T-helper 1 cell treated with Interleukin-12 subunit alpha and Interleukin-12 subunit beta and Interleukin-4 antibody, amounts not matched to agents 30 ng/mL and 1 ng/mL, for 36 hours (primary cell): ENCODE measurements at places on chromosomes 12 and 14. TPM values are rescaled to one million over a fixed set of nuclear protein-coding genes. Genes with fewer than 3 reads are reported as not detected.

VRTN gene
- not detected in 2 replicates for total RNA-seq

GDF11 gene
- total RNA-seq = 16.6 and 17.3 TPM in 2 replicates

STON2 gene
- total RNA-seq = 1.1 and 1.5 TPM in 2 replicates

SCNN1A gene
- total RNA-seq = 0.07 TPM in 1 of 2 replicates, not detected in the other

C1QL4 gene
- not detected in 2 replicates for total RNA-seq

RPL6 gene
- 1,084 and 1,097 TPM in 2 replicates for total RNA-seq

WASHC4 gene
- total RNA-seq = 52.8 and 58.7 TPM in 2 replicates

NYNRIN gene
- total RNA-seq = 0.12 and 0.17 TPM in 2 replicates

CLEC4D gene
- total RNA-seq = not detected in 2 replicates

ALG10B gene
- total RNA-seq = 10.8 and 11.2 TPM in 2 replicates

KRT80 gene
- total RNA-seq = not detected in 2 replicates

RIPK3 gene
- total RNA-seq = 37.1 and 41.9 TPM in 2 replicates

FOXM1 gene
- 85.0 and 90.6 TPM in 2 replicates for total RNA-seq

BAG5 gene
- total RNA-seq = 28.6 and 29.0 TPM in 2 replicates

SAMD15 gene
- 0.41 TPM in 1 of 2 replicates, not detected in the other for total RNA-seq

KRT71 gene
- total RNA-seq = not detected in 2 replicates

ZNF740 gene
- 44.1 and 51.7 TPM in 2 replicates for total RNA-seq

LDHB gene
- total RNA-seq = 1,000 and 1,026 TPM in 2 replicates

CLSTN3 gene
- total RNA-seq = 86.2 and 86.5 TPM in 2 replicates

RFX4 gene
- not detected in 2 replicates for total RNA-seq

CLEC4C gene
- total RNA-seq = not detected in 2 replicates

AMIGO2 gene
- 4.7 and 6.4 TPM in 2 replicates for total RNA-seq

AMN gene
- 1.0 and 1.2 TPM in 2 replicates for total RNA-seq

E2F7 gene
- total RNA-seq = 15.1 and 16.1 TPM in 2 replicates

TXNRD1 gene
- total RNA-seq = 88.5 and 94.7 TPM in 2 replicates

RBP5 gene
- 0.27 TPM in 1 of 2 replicates, not detected in the other for total RNA-seq

MIPOL1 gene
- 0.02 TPM in 1 of 2 replicates, not detected in the other for total RNA-seq

GPR137C gene
- 0.32 and 0.47 TPM in 2 replicates for total RNA-seq

OR4E2 gene
- total RNA-seq = not detected in 2 replicates

CCDC177 gene
- total RNA-seq = 0.05 TPM in 1 of 2 replicates, not detected in the other

PLEKHD1 gene
- total RNA-seq = 0.12 and 0.20 TPM in 2 replicates

ISM2 gene
- total RNA-seq = not detected in 2 replicates

IKBIP gene
- 23.2 and 24.7 TPM in 2 replicates for total RNA-seq
